ENCODE measurements at places on chromosomes 11 and 22. TPM values are rescaled to one million over a fixed set of nuclear protein-coding genes. Genes with fewer than 3 reads are reported as not detected.

The HBD gene
- 4.1 TPM for polyA plus RNA-seq

The NPAS4 gene
- polyA plus RNA-seq = 0.54 TPM

The LGR4 gene
- polyA plus RNA-seq = 128 TPM

The MMP13 gene
- polyA plus RNA-seq = not detected

The CAVIN3 gene
- polyA plus RNA-seq = 14.0 TPM

The SCO2 gene
- polyA plus RNA-seq = 2.4 TPM

The C11orf42 gene
- 0.66 TPM for polyA plus RNA-seq

The OSM gene
- polyA plus RNA-seq = 0.13 TPM

The MRPL16 gene
- polyA plus RNA-seq = 60.0 TPM

- no peak for DNase-seq
These were observed 29.8 kb upstream of the PPP6R3 start for GRCh38 chr11:68430801-68431200.

- no peak for DNase-seq
These were observed 355.3 kb upstream of the CCDC90B start for GRCh38 chr11:83641511-83641910.

GRCh38 chr11:116061322-116061721 lies 557.1 kb upstream of the CADM1 start:
- no peak for DNase-seq

DNA sequence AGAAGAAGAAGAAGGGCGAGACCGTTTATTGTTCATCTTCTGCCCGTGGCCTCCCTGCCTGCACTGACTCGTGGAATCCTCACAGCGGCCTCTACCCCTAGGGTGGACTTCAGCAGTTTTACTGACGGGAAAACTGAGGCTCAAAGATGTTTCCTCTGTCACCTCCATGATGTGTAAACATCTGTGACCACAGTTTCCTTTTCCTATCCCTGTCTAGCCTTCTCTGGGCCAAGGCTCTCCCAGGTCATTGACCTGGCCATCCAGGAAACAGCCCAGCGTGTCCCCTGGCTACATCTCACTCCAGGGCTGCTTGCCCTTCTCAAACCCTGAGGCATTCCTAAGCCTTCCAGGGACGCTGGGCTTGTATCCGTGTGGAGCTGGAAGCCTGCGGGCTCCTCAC lies 49.0 kb upstream of the GCAT start:
- no peak for DNase-seq

GRCh38 chr22:47176026-47176389 lies 413.6 kb downstream of the TBC1D22A start:
- DNase-seq = no peak

DNA sequence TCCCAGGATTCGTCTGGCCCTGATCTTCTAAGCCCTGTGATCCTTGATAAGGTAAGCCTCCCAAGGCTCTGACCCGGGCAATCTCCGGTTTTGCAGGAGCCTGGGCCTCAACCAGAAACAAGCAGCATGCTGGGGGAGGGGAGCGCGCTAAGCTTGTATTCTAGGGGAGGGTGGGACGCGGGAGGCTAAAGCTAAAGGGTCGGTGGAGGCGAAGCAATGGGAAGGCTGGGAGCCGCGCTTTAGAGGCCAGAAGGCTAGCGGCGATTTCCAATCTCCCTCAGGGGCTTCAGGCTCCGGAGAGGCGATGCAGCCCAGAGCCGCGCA lies 753 bp downstream of the PTPN5 start:
- DNase-seq = no peak

- peak; percentile 14 for DNase-seq
These were observed 1079.0 kb upstream of the TENM4 start for GRCh38 chr11:80519596-80520506.

GRCh38 chr11:20933086-20933485 lies 263.7 kb downstream of the NELL1 start:
- DNase-seq = no peak

DNA sequence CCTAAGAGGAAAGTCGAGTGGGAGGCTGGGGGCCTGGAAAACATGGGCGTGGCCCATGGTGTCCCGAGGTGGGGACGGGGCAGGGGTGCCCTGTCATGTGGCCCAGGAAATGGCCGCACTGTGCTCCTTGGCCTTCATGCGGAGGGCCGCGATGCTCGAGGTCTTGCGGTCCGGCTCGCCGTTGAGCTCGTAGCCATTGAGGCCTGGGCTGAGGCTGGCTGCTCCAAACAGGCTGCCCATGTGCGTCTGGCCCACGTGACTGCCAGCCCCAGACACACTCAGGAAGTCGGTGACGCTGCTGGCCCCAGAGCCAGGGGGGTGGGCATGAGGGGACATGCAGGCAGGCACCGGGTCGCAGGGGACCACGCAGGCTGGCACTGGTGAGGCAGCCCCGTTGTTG lies 45.2 kb downstream of the ALX4 start:
- no peak for DNase-seq

DNA sequence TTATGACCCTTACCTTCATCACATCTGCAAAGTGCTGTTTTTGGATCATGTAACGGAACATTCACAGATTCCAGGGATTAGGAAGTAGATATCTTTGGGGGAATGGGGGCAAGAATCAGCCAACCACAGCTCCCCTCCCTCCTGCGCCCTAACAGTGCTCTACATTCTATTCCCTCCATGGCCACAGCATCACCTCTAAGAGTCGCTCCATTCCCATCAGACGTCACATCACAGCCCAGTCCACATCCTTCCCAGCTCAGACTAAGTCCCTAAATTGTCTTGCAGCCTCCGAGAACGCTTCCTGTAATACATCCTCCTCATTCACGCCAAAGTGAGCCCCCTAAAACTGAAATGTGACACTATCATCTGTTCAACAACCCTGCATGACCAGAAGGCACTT lies 5.9 kb downstream of the SCGB1D1 start:
- no peak for DNase-seq

- no peak for DNase-seq
These were observed 28.4 kb downstream of the MMP13 start for GRCh38 chr11:102926961-102927623.

DNA sequence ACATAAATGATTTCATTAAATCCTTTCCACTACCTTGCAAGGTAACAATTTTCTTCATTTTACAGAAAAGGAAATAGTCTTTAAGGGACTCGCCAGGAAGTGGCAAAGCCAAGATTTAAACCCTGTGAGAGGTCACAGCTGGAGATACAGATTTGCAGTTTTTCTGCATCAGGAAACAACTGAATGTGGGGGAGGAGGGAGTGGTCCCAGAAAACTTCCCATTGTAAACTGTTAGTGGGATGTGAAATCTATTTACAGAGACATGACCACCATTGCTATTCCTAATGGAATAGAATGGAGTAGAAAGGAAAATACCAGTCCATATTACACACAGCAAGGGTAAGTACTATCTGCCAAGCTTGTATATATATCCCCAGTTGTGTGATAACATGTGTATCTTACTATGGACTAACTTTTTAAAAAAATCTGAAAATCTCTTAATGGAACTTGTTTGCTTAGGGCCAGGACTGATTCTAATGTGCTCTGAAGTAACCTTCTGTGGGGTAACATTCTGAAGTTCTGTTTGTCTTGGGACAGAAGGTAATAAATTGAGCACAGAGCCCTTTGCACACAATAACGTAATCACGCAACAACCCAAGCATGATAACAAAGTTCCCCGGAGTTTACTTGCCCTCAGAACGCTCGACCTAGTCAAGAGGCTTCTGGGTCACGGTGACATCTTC lies 10.9 kb upstream of the TSKU start:
- no peak for DNase-seq

GRCh38 chr11:74783241-74783871 lies 34.7 kb downstream of the RNF169 start:
- no peak for DNase-seq

DNA sequence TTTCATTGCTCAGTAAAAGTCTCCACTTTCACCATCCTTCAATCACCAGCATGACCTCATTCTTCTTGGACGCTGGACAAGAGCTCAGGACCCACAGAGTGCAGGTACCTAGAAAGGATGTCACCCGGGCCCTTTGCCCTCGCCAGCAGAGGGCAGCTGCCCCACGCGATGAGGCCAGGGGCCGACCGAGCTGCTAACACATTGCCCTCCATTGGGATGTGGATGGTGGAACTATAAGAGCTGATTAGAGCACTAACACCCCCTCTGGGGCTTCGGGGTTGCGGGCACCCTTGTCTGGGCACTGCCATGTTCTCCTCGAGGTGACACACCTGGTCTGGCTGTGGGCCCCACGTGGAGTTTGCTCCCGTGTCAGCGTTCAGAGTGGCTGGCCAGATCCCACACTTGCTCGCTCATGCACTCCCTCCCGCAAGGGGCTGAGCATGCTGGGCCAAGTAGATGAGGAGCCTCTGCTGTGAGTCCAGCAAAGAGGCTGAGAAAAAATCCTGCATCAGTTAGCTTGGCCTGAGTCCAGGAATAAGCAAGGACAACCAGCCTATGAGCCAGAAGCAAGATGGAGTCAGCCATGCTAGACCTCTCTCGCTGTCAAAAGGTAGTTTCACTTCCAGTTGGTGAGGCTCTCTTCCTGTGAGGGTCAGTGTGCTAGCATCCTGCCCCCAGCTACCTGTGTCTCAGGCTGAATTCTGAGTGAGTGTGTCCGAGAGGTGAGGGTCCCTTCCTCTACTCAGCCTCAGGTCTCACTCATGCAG lies 9.8 kb downstream of the KRTAP5-6 start:
- no peak for DNase-seq

DNA sequence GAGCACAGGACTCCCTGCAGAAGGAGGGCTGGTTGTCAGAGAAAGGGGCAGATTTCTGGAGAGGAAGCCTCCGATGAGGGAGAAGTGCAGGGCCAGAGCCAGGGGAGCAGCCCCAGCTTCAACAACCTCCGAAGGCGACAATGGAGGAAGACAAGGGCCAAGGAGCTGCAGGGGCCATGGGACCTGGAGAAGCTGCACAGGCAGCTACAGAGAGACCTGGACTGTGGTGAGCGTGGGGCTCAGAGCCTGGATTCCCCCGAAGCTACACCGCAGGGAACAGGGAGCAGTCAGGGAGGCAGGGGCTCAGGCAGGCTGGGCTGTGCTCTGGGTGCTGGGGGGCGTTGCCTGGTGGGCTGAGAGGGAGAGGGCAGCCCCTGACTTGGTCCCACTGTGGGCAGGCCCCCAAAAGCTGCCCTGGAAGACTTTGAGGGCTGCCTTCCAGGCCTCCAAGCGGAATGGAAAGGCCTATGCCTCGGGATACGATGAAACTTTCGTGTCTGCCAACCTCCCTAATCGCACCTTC lies 2.4 kb downstream of the TSGA10IP start:
- no peak for DNase-seq

All from left renal cortex interstitium (tissue), 4 donors.